T47D (cell line): ENCODE measurements at places on chromosomes 5 and 9.
A peak's percentile ranks its signal among the peaks of the same experiment; 100 is the strongest.

DNA sequence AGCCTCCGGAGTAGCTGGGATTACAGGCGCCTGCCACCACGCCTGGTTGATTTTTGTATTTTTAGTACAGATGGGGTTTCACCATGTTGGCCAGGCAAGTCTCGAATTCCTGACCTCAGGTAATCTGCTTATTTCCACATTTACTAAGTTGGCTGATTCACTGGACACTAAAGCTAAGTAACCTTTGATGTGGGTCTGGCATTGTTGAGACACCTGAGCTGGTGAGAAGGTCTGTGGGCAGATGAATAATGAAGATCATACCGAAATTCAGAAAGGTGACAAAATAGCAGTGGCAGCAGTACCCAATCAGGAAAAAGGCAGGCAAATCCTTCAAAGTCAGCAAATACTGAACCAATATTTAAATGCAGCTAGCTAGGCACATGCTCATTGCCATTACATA lies 210.6 kb upstream of the ZNF608 start:
- DNase-seq = no peak

GRCh38 chr5:57495285-57496086 lies 12.9 kb upstream of the ACTBL2 start:
- no peak for DNase-seq

- DNase-seq = no peak
These were observed 590.5 kb upstream of the RORB start for GRCh38 chr9:73906671-73907070.

- no peak for DNase-seq
These were observed 33.5 kb downstream of the SHC3 start for GRCh38 chr9:89145097-89145496.

DNA sequence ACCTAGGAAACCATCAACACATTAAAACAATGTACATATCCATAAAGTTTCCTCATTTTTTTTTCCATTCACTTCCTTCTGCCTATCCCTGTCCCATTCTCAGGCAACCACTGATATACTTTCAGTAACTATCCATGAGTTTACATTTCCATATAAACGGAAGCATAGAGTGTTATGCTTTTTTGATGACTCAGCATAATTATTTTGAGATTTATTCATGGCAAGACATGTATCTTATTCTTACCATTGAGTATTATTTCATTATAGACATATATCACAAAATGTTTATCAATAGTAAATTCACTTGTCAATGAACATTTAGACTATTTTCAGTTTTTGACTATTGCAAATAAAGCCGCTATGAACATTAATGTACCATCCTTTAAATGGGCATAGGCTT lies 1786.8 kb upstream of the ACO1 start:
- DNase-seq = no peak

GRCh38 chr9:133415170-133415569 lies 2.6 kb downstream of the REXO4 start:
- DNase-seq = no peak

DNA sequence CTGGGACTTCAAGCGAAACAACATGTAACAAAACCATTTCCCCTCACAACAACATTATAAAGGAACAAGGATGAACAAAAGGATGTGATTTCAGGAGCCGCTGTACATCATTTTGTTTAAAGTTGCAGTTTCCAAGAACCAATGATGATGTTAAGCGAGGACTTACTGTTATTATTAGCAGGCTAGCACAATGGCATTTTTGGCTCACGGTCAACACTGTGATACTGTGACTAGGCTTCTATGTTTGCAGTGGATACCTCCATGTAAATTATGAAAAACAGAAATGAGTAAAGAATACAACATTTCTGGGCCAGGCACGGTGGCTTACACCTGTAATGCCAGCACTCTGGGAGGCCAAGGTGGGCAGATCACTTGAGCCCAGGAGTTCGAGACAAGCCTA lies 113.0 kb downstream of the AUH start:
- no peak for DNase-seq

- no peak for DNase-seq
These were observed 572.8 kb downstream of the TLE1 start for GRCh38 chr9:81116340-81117137.

DNA sequence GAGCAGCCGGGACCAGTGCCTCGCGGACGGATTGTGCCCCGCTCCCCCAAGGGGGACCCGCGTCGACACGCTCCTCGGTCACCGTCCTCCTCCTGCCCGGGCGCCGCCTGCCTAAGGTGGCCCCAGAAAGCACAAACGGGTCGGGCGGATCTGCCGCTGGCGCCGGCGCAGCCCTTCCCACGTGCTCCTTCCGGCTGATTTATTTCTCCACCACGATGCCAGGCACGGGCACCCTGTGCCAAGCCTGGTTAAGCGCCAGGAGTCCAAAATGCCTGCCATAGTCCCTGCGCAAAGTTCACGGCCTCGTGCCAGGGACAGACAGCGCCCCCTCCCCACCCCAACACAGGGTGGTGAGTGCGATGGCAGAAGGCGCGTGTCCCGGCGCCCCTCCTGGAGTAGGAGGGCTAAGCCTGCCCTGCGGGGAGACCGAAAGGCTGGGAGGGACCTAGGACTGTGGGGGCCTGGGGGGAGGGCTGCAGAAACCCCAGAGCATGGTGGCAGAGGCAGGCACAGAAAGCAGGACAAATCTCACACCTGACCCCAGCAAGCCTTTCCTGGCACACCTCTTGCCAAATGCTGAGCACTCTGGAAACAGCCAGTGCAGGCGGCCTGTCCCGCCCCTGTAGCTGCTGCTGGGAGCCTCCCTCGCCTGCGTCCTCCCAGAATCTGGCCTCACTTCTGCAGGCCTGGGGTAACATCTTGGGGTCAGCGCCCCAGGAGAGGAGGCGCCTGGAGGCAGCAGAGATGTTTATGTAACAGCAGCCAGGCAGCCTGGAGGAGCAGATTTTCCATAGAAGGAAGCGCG lies 1.1 kb upstream of the NOTCH1 start:
- DNase-seq = peak; percentile 86

DNA sequence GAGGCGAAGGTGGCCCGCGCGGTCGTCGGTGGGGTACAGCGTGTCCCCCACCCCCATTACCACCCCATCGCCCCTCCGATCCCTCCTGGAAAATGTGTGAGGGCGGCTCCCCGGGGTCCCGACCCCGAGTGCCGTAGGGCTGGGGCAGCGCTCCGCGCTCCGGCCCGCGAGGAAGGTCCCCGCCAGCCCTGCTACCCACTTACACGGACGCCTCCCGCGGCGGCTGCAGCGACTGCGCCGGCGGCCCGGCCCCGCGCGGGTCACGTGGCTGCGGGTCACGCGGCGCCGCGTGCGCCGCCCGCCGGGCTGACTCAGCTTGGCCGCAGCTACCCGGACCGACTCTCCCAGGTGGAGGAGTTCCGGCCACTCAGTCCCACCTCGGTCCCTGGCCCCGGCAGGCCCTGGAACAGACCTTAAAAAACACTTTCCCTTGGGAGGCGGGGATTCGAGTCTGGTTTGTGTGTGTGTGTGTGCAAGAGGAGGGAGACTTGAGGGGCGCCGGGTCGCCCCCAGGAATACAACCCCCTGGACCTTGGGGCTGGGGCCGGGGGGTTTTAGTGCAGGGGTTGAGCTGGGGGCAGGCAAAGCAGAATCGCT lies at the start of gene GNPDA1:
TSS of gene GNPDA1 (minus strand) at position 236 of the 597 bp plus-strand sequence. CDS start 992 bp downstream, outside the sequence.
- peak; percentile 86 for DNase-seq

- no peak for DNase-seq
These were observed 46.0 kb downstream of the AHRR start for GRCh38 chr5:367358-368130.

- DNase-seq = no peak
These were observed 817.8 kb downstream of the TLE1 start for GRCh38 chr9:80871596-80871995.

DNA sequence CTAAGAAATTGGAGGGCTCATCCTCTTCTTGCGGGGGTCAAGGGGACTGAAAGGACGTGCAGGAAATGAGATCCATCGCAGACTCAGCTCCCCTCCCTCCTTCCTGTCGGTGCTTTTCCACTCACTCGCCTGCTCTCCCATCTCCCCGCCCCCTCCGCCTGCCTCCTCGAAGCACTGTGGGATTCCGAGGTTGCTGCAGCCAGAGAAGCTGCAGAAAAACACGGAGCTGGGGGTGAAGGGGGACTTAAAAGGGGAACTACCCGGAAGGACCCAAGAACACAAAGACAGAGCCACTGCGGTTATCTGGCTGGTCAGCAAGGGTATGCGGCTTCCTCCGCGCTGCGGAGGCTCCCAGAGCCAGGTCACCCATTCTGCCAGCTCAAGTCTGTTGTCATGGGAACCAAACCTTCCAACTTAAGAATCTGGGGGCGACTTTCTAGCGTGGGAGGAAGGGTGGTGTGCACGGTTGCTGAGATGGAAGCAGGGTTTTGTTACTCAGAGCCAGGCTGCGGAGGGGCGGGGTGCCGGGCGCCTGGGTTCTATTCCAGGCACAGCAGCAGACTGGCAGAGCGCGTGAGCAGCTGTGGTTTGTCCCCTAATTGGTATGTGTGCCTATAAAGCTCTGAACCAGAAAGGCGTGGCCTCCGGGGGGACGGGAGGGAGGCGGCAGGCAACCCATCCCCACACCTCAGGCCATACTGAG lies 24.9 kb downstream of the PCDHGC5 start:
- no peak for DNase-seq

DNA sequence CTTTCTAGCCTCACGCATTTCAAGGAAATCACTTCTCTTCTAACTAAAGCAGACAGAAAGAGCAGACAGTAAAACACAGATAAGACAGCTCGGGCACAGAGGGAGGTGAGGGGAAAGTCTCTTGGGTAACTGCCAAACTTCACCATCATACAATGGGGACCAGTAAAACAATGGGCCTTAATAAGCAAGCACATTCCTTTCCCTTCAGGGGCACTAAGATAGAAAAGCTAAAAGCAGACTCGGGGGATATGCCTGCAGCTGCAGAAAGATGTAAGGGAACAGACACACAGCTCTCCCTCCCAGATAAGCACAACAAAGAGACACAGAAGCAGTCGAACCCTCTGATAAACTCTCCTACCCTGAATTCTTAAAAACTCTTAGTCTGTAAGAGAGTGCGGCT lies 15.6 kb upstream of the CKS2 start:
- DNase-seq = no peak

DNA sequence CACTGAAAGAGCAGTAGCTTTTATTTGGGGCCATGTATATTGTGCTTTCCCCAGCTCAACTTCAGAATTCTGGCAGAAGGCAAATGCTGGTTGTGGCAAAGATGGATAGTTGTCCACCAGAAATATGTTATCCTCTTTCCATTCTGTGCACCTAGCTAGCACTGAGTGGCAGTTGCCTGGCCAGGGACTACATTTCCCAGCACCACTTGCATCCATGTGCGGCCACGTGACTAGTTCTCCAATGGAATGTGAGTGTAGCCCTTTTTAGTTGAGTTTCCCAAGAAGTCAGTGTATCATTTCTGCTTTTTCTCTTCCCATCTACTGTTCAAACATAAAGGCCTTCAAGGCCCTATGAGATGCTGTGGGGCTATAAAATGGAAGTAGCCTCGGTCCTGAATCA lies 354.0 kb upstream of the CLINT1 start:
- peak; percentile 33 for DNase-seq

- no peak for DNase-seq
These were observed 120.8 kb downstream of the PDE4D start for GRCh38 chr5:59772757-59773156.

DNA sequence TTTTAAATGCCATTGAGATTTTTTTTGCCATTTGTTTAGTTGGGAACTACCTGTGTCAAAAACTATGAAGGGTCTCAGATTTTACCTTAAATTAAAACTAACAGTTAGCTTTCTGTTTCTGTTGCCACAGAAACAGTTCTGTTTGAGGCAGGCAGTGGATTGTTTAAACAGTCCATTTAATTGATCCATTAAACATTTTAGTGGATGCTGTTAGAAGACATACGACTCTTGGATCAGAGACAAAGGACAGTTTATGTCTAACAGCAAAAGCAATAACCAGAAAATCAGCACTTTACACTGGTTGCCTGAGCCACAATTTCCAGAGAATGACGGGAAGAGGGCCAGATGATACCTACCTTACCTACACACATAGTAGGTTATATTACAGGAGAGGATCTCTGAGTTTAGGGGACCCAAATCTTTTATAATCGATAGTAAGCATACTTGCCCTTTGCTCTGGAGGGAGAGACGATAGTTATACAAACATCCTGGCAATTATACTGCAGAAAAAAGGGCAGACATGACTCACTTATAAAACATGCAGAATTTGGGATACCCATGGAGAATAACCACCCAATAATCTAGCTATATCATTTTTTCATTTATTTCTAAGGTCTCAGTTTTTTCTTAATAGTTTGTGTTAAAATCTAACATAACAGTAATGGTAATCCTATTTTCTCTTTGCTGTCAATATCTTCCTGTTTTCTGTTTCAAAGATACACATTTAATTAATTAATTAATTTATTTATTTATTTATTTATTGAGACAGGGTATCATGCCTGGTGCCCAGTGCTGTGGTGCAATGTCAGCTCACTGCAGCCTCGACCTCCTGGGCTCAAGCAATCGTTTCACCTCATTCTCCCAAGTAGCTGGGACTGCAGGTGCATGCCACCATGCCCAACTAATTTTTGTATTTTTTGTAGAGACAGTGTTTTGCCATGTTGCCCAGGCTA lies 136.7 kb upstream of the TNFAIP8 start:
- DNase-seq = no peak
